ENCODE measurements at places on chromosomes 7 and 10. TPM values are rescaled to one million over a fixed set of nuclear protein-coding genes. Genes with fewer than 3 reads are reported as not detected.

DNA sequence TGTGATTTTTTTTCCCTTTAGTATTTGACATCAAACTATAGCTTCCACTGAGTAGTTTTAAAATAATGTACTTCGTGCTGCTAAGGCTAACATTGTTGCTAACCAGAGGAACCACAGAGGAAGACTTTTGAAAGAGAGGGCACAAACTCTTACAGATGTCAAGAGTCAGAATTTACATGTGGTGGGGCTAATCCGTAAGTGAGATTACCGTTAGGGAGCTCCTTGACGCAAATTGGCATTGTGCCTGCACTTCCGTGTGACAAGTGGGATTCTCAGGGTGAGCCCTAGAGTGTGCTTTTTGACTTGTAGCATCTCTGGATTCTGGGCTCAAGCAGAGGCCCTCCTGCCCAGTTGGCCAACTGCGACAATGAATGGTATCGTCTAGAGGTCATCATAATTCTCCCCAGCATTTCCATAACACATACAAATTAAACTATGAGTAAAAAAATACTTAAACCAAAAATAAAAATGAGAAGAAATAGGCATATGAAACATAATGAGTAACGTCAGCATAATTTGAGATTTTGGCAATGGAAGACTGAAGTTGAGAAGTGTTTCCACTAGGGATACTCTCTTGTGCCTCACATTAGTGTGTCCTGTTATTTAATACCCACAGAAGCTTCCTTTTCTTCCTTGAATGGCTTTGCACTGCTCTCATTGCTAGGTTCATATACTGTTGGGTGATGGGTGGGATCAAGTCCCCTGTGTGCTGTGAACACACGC, 164.0 kb downstream of the SDK1 start:
- no peak for DNase-seq

DNA sequence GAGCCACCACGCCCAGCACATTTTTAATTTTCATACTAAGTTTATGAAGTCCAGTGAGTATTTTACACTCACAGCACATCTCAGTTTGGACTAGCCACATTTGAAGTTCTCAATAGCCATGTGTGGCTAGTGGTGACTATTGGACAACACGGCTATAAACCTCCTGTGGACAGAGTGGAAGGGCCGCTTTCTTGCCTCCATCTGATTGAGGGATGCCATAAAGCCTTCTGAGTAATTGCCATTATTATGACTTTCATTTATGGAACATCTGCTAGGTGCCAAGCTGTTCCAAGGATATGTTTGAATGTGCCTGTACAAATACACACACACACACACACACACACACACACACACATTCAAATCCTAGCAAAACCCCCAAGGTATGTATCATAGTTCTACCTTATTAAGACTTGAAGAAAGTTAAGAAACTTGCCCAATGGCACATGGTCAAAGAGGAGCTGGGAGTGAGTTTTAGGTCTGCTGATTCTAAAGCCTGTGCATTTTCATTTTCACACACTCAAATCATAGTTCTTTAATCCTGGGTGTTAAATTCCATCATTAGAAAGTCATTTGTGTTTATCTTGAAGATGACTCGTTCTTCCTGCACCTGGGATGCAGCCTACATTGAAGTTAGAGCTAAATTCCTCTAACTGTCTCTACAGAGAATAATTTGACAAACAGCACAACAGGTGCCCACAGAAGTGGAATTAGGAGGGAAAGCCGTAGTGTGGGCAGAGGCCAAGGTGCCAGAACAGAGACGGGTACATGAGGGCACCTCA, 143.3 kb downstream of the PKD1L1 start:
- DNase-seq, result no peak

- no peak for DNase-seq
These were observed 69.5 kb downstream of the ARID5B start for GRCh38 chr10:61971003-61971325.

WEE2 gene
- not detected for total RNA-seq

- DNase-seq, result no peak
These were observed 890 bp downstream of the ZFYVE27 start for GRCh38 chr10:97737770-97738265.

ARHGAP22 gene
- 3.1 TPM for total RNA-seq

- no peak for DNase-seq
These were observed 84.4 kb downstream of the EBF3 start for GRCh38 chr10:129879655-129880054.

- DNase-seq, result no peak
These were observed 30.8 kb downstream of the SLC16A9 start for GRCh38 chr10:59678884-59679301.

- no peak for DNase-seq
These were observed 260.7 kb downstream of the EXOC4 start for GRCh38 chr7:133513608-133514007.

DNA sequence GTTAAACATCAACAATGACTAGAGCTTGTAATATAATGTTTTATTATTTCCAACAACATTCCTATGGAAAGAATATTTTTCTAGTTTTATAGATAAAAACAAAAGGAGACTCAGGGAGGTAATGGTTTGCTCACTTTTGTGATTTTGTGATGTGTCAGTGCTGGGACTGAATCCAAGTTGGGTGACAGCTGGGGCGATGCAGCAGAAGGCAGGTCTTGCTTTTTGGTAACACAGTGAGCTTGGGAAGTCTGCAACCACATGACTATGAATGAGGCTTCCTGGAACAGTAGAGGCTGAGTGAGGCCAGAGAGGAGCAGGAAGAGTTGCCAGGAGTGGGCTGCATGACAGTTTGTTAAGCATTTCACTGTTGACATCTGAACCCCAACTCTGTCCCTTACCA, 4.9 kb upstream of the YKT6 start:
- DNase-seq, result no peak

GRCh38 chr10:23100331-23101030, 5.1 kb downstream of the MSRB2 start:
- DNase-seq, result no peak

TRPV5 gene
- total RNA-seq, result not detected

TRIM50 gene
- 0.12 TPM for total RNA-seq

DNA sequence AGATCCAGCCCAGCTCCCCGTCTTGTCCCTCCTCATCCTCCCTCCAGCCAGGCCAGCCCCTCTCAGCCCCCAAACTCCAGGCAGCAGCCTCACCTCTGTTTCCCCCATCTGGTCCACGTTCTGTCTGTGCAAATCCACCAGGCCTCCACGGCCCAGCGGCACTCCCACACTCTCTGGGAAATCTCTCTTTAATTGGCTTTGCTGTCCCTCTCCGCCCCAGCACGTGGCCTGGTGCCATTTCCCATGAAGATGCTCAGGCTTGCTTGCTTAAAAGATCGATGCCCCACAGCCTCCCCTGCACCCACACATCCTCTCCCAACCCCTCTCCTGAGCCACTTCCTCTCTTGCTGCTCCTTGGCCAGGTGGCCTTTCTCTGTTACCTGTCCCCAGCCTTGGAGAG, 39.3 kb downstream of the PRF1 start:
- DNase-seq, result peak; percentile 33

GRCh38 chr7:7131273-7131672, 51.1 kb upstream of the C1GALT1 start:
- DNase-seq, result no peak

DNA sequence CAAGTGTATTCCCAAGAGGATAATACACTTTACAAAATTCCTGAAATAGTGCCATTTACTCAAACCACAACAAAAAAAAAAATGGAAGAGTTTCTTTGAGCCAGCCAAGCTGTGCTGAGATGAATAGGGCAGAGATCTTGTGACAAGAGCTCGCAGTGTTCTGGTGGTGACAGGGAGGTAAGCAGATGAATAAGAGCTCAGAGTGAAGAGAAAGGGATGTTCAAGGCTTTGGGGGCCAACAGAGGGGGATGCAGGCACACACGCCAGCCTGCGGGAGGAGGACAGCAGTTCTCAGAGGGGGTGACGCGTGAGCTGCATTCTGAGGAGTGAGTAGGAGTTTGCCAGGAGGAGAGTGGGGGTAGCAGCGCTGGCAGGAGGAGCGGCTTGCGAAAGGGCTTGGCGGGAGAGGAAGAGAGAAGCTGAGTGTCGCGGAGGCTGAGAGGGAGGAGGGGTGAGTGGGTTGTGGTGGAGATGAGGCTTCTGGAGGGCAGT, 194.4 kb upstream of the IMMP2L start:
- peak; percentile 86 for DNase-seq

GRCh38 chr7:106176414-106177299, 64.5 kb upstream of the SYPL1 start:
- peak; percentile 95 for DNase-seq

RBM20 gene
- total RNA-seq, result 81.9 TPM

- no peak for DNase-seq
These were observed 3.7 kb downstream of the GOT1 start for GRCh38 chr10:99426689-99427088.

KCND2 gene
- total RNA-seq, result not detected

- DNase-seq, result no peak
These were observed 152.2 kb upstream of the PDE1C start for GRCh38 chr7:32222251-32222900.

PRF1 gene
- 2.5 TPM for total RNA-seq

XRCC2 gene
- 0.22 TPM for total RNA-seq

GRCh38 chr10:62083412-62084267, 182.1 kb downstream of the ARID5B start:
- DNase-seq, result peak; percentile 87

- no peak for DNase-seq
These were observed 34.6 kb upstream of the ST7 start for GRCh38 chr7:116918704-116919103.

DNA sequence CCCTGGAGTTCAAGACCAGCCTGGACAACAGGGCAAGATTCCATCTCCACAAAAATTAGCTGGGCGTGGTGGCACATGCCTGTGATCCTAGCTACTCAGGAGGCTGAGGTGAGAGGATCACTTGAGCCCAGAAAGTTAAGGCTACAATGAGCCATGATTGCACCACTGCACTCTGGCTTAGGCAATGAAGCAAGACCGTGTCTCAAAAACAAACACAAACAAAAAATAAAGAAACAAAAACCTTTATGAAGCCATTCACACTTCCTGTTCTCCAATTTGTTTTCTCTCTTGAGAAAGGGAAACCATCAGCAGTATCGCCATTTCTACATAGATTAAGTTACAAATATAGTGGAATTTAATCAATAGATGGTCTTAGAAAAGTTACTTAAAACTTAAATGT, 19.8 kb downstream of the YME1L1 start:
- DNase-seq, result no peak

GRCh38 chr10:87603196-87603595, 56.5 kb upstream of the PAPSS2 start:
- no peak for DNase-seq

MYL10 gene
- total RNA-seq, result not detected

- DNase-seq, result no peak
These were observed 47.6 kb downstream of the BPGM start for GRCh38 chr7:134694299-134694698.

DNA sequence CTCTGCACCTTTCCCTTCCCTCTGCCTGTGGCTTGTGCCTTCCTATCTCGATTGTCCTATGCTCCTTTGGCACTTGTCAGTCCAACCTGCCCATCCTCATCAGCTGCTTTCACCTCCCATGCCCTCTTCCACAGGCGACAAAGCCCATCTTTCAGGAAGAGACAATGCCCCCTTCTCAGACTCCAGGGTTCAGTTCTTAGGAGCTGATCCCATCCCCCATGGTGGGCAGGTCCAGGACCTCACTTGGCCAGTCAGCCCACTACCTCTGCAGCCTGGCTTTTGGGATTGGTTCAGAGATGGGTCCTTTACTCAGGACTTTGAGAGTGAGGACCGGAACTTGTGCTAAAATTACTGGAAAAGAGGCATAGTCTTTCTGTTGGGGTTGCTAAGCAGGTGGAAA, 74.0 kb upstream of the NANOS1 start:
- DNase-seq, result no peak

MRC1 gene
- 38.3 TPM for total RNA-seq

- DNase-seq, result peak; percentile 28
These were observed 40.5 kb upstream of the DPYSL4 start for GRCh38 chr10:132146271-132146671.

DNA sequence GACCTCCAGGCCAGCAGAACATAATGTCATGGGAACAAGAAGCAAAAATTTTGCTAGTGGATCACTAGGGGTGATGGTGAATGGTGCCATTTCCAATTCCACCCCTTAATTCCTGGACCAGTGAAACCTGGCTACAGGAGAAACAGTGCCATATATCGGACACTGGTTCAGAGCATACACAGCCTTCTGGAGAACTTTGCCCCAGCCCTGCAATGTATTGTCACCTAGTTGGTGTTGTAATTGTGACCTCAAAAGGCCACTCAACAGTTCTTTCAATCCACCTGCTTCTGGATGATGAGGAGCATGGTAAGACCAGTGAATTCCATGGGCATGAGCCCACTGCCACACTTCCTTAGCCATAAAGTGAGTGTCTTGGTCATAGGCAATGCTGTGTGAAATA, 59.8 kb upstream of the AASS start:
- no peak for DNase-seq

- DNase-seq, result no peak
These were observed 113.4 kb downstream of the ABCC2 start for GRCh38 chr10:99895867-99896266.

DNA sequence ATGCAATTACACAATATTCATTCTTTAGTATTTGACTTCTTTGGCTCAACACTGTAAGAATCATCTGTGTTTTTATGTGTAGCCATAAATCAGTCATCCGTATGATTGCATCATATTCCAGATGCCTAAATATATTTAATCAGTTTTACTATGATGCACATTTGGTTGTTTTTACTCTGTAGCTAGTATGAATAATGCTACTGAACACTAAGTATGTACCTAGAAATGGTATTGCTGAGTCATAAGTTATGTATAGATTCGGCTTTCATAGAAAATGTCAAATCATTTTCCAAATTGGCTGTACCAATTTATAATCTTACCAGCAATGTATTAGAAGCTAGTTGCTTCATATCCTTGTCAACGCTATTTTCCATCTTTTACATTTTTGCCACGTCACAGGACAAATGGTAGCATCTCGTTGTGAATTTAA, 197.3 kb upstream of the PLXNA4 start:
- DNase-seq, result no peak

FASTK gene
- total RNA-seq, result 64.1 TPM
